ENCODE measurements at places on chromosomes 2 and 18.

GRCh38 chr2:177603181-177603580 lies 210.6 kb downstream of the AGPS start:
- DNase-seq = no peak

DNA sequence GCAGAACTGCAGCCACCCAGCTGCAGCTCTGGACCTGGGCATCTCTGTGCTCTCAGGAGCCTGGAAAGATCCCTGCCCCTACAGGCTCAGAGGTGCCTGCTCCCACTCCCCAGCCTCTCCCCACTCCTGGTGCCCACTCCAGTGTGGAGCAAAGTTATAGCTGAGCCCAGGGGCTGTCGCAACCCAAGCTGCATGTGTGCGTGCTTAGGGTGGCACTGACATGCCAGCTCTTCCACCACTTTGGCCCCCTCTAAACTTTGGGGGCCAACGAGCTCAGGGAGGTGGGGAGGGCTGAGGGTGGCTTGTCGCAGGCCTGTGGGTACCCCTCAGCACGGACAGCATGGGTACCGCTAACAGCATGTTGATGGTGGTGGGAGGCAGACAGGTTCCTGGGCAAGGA lies 126.3 kb upstream of the FHL2 start:
- no peak for DNase-seq

- no peak for DNase-seq
Measured at GRCh38 chr2:187554011-187554703, at the start of gene TFPI. Gene TFPI (minus strand): TSS chr2:187554435. CDS start chr2:187503768, 50,667 bp downstream.

DNA sequence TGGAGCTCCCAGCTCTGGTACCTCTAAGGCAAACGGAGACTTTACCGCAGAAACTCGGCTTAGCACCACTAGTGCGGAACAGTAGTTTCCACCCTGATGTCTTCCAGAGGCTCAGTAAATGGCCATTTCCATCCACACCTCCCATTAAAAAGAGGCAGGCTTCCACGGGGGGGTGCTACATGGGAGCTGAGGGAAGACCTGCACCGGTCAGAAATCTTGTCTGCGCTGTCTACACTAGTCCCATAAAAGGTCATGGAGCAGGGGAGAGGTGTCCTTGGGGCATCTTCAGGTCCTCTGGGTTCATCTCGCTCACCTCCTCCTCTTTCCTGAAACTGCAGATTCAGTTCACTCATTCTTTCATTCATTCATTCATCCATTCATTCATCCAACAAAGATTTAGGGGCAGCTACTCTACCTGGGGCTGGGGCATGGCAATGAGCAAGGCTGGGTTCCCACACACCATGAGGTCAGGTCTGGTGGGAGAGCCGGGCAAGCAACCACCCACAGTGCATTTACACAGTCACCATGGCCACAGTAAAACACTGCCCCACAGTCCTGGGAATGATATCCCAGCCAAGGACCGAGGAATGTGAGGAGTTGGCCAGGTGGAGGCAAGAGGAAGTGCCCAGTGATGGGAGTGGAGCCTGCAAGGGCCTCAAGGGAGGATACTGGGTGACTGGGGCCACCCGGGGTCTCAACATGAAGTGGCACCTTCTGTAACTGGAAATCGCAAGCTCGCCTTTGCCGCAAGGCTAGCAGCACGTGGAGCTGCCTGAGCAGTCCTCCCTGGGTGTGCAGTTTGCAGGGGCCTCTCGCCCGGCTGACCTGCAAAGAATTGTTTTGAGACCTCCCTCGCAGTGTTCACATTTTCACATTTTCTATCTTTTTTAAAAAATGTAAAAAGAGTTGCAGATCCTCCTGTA lies 180.2 kb upstream of the RAB6C start:
- no peak for DNase-seq

DNA sequence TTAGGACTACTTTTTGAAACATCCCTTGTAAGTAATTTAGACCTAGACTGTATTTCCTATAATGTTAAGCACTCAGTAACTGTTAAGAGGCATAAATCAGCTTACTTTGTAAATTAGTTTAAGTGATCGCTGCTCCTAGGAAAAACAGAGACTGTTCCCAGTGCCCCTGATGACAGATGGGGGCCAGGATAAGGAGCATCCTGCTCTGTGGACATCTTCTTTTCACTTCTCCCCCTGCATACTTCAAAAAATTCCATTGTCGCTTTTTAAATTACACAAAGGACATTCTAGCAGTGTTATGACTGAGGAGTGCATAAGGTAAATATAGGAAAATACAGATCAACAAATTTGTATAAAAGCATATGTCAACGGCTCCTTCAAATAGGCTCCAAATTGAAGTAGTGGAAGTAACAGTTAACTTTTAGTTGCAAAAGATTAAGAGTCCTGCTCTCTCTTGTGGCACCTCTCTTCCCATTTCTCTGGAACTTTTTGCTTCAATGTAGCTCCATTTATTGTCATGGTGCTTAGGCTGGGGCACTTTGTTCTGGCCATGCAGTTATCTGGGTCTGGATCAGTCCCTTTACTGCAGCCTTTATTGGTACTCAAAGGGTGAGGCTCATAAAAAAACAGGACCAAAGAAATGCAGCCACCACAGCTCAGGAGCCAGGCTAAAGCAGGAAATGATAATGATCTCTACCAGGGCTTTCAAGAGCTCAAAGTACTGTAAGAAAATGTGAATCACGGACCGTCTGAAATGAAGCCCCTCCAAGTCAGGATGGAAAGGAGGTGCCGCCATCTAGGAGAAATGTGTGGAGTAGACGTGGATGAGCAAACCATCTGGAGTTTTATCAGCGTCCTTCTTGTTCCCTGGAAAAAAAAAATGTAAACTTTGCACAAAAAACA lies 162.1 kb upstream of the ZNF516 start:
- no peak for DNase-seq

- DNase-seq = no peak
Measured at GRCh38 chr2:12847694-12848575, 131.2 kb downstream of the TRIB2 start.

DNA sequence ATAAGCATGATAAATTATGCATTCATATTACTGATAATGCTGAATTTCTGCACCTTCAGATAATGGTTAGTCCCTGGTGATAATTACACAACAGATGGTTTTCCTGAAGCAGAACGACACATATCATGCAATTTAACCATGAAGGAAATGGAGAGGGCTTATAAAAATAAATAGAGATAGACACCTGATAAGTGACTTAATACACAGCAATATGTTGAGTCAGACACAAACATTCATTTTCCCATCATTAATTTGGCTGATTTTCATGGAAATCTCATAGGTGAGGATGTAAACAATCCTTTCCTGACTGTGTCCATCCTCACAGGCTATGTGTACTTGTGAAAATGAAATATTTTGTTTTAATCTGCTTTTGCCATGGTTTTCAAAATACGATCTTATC lies 36.9 kb upstream of the DSEL start:
- DNase-seq = no peak

Data from T-helper 9 cell (primary cell).